ENCODE measurements at places on chromosomes 1 and 21. TPM values are rescaled to one million over a fixed set of nuclear protein-coding genes. Genes with fewer than 3 reads are reported as not detected.

The MROH7 gene
- not detected for total RNA-seq

- DNase-seq, result no peak
Observed at GRCh38 chr1:159994896-159995295, 36.9 kb downstream of the PIGM start.

DNA sequence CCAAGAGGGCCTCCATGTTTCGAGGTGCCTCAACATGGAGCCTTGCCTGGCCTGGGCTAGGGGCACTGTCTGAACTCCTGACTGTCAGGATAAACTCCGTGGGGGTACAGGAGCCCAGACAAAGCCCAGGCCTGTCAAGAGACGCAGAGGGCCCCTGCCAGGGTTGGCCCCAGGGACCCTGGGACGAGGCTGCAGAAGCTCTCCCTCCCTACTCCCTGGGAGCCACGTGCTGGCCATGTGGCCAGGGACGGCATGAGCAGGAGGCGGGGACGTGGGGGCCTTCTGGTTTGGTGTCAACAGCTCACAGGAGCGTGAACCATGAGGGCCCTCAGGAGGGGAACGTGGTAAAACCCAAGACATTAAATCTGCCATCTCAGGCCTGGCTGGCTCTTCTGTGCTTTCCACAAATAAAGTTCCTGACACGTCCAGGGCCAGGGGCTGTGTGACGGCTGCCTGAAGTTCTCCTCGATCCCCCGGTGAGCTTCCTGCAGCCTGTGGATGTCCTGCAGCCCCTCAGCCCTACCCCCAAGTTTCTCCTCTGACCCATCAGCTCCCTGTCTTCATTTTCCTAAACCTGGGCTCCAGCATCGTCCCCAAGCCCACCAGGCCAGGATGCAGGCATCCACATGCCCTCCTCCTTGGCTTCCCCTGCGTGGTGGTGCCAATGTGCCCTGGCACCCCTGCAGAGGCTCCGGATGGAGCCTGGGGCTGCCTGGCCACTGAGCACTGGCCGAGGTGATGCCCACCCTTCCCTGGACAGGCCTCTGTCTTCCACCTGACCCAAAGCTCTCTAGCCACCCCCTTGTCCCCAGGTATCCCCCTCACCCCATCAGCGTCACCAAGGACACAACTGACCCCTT, 12.8 kb upstream of the LRRC3 start:
- no peak for DNase-seq

DNA sequence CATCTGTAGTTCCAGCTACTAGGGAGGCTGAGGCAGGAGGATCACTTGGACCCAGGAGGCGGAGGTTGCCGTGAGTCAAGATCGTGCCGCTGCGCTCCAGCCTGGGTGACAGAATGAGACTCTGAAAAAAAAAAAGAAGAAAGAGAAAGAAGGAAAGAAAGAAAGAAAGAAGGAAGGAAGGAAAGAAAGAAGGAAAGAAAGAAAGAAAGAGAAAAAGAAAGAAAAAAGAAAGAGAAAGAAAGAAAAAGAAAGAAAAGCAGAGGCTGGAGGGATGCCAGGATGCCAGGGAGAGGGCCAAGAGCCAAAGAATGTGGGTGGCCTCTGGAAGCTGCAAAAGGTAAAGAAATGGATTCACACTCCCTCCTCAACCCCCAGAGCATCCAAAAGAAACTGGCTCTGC, 8.2 kb upstream of the KCNE2 start:
- DNase-seq, result no peak
